Pancreas (tissue), 10 donors: ENCODE measurements at places on chromosomes 5 and 9. TPM values are rescaled to one million over a fixed set of nuclear protein-coding genes. Genes with fewer than 3 reads are reported as not detected.

SYNPO gene
- total RNA-seq: 25.8 TPM

GABRA6 gene
- not detected for total RNA-seq

SLC4A9 gene
- not detected for total RNA-seq

SIL1 gene
- total RNA-seq: 55.2 TPM

DOCK2 gene
- 15.6 TPM for total RNA-seq

GPX3 gene
- 131 TPM for total RNA-seq

BTNL3 gene
- not detected for total RNA-seq

SLC6A3 gene
- not detected for total RNA-seq

VDAC1 gene
- total RNA-seq: 41.8 TPM

CRHBP gene
- total RNA-seq: 0.54 TPM

AMBP gene
- total RNA-seq: 103 TPM

DNAJC18 gene
- 1.1 TPM for total RNA-seq
